ENCODE measurements at places on chromosomes 1 and 21. TPM values are rescaled to one million over a fixed set of nuclear protein-coding genes. Genes with fewer than 3 reads are reported as not detected.

- peaks cover 14% of the 10 kb centered on the region for H3K4me1 ChIP-seq
- H3K4me3 ChIP-seq = no peak overlapping the region
- H3K36me3 ChIP-seq = no peaks in the 10 kb centered on the region
- no peak overlapping the region for H3K27ac ChIP-seq
- DNase-seq = no peak
These were observed 32.5 kb upstream of the SSX2IP start for GRCh38 chr1:84722794-84723193.

The EPHA2 gene
- 0.33 TPM for total RNA-seq

The ADORA1 gene
- not detected for total RNA-seq

The TMEM54 gene
- 3.6 TPM for total RNA-seq

The KRTAP13-2 gene
- not detected for total RNA-seq

DNA sequence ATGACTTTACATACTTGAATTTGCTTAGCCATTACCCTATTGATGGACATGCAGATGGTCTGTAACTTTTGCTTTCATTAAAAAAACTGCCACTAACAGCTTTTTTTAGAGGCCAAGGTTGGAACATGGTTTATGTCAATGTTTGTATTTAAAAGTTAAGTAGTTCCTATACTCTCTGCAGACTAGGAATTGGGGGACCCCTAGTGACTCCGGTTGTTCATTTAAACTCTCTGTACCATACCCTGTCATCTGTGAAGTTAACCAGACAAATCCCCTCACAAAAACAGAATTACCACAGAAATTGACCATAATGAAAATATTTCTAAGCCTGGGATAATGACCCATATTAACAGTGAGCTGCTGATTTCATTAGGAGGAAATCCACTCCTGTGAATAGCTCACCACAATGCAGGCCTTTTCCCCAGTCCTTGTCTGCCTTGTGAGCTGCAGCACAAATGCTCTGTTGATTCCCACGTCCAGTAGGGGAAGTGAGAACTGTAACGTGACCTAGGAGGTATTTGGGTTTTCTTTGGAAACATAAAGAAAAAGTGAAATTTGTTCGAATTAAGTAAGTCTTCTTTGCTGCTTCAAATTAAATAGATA lies 30.2 kb upstream of the CD101 start:
- H3K4me3 ChIP-seq = no peak overlapping the region
- H3K27me3 ChIP-seq = no peaks in the 10 kb centered on the region
- H3K36me3 ChIP-seq = peaks cover 6% of the 10 kb centered on the region
- no peaks in the 10 kb centered on the region for H3K4me1 ChIP-seq
- no peak overlapping the region for H3K27ac ChIP-seq
- no peak for DNase-seq

GRCh38 chr1:168792592-168793125 lies 63.7 kb upstream of the DPT start:
- peaks cover 13% of the 10 kb centered on the region for H3K27me3 ChIP-seq
- DNase-seq = no peak
- no peak overlapping the region for H3K4me3 ChIP-seq
- no peaks in the 10 kb centered on the region for H3K4me1 ChIP-seq

DNA sequence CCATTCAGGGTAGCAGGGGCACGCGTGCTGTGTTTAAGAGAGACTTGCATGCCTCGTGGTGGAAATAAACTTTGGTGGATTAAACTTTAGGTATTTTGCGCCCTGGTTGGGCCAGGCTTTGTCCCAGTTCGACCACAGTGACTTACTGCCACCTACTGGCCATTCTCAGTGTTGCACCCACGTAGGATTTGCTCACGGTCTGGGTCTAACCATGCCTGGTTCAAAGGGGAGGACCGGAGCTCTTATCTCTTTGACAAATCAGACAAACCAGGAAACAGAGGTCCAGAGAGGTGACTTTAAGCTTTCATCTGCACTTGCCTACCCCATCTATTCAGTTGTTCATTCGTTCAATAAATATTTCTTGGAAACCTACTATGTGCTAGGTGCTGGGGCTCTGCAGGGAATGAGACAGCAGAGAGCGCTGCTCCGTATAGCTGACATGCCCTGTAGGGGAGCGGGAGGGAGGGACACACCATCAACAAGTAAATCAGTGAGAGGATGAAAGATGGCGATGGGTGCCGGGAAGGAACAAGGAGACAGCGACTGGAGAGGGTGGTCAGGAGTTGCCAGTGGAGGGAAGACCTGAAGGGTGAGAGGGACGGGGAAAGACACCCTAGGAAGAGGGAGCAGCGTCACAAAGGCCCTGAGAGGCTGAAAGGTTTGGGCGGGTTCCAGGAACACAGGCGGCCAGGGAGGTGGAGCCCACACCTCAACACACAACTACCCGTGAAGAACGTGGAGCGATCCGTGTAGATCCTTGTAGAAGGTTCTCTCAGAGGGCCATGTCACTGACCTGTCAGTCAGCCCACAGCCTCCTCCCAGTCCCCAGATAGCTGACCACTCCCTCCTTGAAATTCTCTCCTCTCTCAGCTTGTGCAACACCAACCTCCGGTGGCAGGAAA lies 27.2 kb upstream of the TINAGL1 start:
- H3K4me1 ChIP-seq = peaks cover 13% of the 10 kb centered on the region
- no peak overlapping the region for H3K27ac ChIP-seq
- DNase-seq = peak; percentile 93
- H3K27me3 ChIP-seq = peaks cover 9% of the 10 kb centered on the region
- no peaks in the 10 kb centered on the region for H3K36me3 ChIP-seq
- peak overlapping the region; percentile 49 for H3K4me3 ChIP-seq

All from activated CD4-positive, alpha-beta memory T cell treated with anti-CD3 and anti-CD28 coated beads for 36 hours (primary cell).